ENCODE measurements at places on chromosomes 7 and 10.

DNA sequence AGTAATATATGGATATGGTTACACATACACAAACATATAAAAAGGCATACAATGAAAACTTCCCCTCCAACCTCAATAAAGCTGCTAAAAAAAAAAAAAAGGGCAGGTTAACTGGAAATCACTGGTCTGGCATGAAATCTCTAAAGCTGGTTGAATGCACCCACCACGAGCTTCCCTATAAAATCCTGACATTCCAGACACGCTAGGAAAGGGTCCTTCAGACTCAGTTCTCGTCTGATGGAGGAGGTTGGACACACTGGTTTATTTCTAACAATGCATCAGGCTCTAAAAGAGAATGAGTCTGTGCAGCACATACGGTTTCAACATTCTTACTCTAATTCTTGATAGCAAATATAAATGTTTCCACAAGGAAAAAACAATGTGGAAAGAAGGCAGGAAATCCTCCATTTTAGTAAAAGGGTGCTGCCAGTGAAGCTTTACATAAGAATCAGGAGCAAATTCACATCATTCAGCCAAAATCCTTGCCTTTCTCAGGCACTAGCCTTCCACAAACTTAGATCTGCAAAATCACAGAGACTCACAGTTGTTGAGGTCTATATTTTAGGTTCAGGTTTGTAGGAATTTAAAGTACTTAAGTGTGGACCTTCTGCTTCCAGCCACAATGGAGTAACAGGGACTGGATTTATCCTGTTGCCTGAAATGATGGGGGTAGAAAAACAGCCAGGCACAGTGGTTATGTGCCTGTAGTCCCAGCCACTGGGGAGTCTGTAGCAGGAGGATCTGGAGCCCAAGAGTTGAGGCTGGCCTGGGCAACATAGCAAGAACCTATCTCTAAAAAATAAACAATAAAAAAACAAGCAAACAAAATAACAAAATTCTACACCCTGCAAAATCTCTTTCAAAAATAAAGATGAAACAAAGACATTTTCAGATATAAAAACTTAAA, 73.5 kb downstream of the CYTH3 start:
- DNase-seq = no peak

DNA sequence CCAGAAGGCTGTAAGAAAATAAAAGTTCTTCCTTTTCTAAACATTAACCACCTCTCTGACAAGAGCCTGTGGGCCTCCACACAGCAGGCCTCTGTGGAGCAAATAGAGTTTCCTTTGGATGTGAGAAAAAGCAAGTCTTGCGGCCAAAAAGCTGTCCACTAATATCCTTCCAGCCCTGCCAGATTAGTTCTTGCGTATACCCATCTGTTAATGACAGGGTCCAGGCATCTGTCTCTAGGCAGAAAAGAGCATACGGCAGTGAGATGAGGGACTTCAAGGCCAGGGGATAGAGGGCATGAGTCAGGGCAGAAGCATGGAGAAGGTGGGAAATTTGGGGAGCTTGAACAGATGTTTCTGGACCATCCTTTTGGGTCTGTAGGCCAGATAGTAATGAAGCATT, 164.9 kb downstream of the NSUN6 start:
- no peak for DNase-seq

DNA sequence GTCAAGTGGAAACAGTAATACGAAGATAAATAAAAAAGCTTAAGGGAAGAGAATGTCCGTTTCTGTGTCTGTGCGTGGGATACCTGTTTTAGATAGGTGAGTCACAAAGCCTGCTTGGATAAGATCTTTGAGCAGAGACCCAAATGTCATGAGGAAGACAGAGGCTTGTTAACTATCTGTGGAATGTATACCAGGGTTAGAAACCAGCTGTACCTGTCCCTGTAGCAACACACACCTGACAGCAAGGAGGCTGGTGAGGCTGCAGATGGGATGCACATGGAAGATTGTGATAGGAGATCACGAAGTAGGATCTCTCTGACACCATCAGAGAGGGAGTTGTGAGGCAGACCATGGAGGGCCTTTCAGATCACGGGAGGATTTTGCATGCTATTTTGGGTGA, 105.3 kb downstream of the ARHGAP21 start:
- no peak for DNase-seq

DNA sequence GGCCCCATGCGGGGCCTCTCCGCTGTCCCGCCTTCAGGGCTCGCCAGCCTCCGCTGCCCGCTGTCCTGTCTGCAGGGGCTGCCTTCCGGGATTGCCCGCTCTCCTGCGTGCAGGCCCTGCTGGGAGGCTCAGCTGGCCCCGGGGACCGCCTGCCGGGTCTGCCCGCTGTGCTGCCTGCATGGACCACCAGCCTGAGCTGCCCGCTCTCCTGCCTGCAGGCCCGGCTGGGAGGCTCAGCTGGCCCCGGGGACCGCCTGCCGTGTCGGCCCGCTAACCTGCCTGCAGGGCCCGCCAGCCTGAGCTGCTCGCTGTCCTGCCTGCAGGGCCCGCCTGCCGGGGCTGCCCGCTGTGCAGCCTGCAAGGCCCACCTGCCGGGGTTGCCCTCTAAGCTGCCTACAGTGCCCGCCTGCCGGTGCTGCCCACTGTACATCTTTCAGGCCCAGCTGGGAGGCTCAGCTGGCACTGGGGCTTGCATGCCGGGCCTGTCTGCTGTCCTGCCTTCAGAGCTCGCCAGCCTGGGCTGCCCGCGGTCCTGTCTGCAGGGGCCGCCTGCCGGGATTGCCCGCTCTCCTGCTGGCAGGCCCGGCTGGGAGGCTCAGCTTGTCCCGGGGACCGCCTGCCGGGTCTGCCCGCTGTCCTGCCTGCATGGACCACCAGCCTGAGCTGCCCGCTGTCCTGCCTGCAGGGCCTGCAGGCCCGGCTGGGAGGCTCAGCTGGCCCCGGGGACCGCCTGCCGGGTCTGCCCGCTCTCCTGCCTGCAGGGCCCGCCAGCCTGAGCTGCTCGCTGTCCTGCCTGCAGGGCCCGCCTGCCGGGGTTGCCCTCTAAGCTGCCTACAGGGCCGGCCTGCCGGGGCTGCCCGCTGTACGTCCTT, 165.1 kb downstream of the GLRX3 start:
- DNase-seq = no peak

DNA sequence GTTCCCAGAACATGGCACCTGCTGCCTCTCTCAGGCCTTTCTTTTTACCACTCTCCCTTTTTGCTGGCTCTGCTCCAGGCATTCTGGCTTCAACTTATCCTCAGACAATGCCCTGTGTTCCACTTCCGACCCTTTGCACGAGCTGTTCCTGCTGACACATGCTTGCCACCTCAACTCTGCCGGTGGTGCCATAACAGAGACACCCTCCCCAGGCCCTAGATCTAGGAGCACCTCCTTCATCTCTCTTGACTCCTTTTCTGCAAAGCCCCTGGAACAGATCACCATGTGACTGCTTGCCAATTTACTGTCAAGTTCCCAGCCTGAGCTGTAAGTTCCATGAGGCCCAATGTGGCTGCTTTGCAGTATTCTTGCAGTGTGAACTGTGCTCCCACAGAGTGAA, 256.0 kb upstream of the MKI67 start:
- no peak for DNase-seq

DNA sequence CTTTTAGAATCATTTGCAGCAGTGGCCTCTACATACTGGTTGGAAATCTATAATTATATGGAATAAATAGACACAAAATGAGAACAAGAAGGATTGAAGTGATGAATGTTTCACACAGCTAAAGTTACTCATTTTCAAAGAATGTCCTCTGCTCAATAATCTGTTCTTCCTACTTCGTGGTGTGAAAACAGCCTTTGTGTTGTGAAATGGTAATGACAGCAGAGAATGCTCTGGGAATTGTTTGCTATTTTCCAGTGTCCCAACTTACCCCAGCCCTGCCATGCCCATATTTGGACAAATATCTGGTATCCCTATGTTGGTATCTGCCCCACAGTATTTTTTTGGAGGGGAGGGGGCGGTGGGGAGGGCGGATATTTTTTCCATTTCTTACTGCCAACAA, 130.4 kb downstream of the GLI3 start:
- no peak for DNase-seq
